Left lung (tissue), 14 donors: ENCODE measurements at places on chromosomes 6 and 20. TPM values are rescaled to one million over a fixed set of nuclear protein-coding genes. Genes with fewer than 3 reads are reported as not detected.

DNA sequence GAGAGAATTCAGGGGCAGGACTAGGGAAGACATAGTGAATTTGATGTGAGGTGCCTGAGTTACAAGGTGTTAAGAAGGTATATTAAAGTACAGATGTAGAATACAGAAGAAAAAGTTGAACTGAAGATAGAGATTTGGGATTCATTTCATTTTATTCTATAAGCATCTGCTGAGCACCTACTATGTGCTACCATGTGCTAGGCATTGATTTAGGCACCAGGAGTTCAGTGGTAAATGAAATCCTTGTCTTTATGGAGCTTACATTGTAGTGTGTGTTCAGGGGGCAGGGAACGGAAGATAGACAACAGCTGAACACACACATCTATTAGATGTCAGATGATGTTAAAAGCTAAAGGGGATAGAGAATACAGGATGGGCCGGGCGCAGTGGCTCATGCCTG is 2.8 kb downstream of the RSPH9 start:
- no peak for DNase-seq

The MCM8 gene
- polyA plus RNA-seq: 11.5 TPM

The RAD21L1 gene
- polyA plus RNA-seq: not detected

The TRIM10 gene
- 0.61 TPM for polyA plus RNA-seq
